Stomach (tissue), 19 donors: ENCODE measurements at places on chromosomes 4 and X. TPM values are rescaled to one million over a fixed set of nuclear protein-coding genes. Genes with fewer than 3 reads are reported as not detected.

Gene RXFP1
- total RNA-seq, result not detected

Gene TMEM271
- not detected for total RNA-seq

Gene SSX4
- not detected for total RNA-seq

Gene MAGEB17
- total RNA-seq, result not detected

Gene PITX2
- total RNA-seq, result 2.6 TPM

Gene ATP5ME
- 169 TPM for total RNA-seq

Gene GPR143
- total RNA-seq, result not detected

- no peak for DNase-seq
Observed at GRCh38 chr4:120991885-120992284, 69.4 kb upstream of the PRDM5 start.

DNA sequence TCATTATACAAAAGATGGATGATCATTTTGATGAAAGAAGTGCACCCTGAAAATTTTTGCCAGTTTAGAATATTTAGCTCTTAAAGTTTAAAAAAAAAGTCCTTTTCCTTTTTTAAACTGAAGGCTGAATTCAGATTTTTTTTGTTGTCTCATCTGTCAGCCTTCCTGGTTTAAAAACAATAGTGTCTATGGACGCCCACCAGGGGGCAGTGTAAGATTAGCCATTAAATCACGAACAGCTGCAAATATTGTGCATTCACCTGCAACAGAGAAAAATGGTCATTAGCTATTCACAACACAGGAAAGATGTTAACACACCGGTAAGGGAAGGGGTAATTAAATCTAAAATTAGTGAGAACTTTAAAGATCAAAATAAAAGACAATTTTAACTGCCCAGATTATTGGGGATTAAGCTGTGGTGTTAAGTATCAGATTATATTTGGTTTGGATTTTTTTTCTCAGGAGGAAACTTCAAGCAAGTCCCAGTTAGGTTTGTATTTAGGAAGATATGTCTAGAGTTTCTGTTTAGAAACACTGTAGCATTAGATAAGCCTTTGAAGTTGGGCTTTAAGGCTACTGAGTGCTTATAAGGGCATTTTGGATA, 4.4 kb upstream of the CXorf38 start:
- peak; percentile 89 for DNase-seq

GRCh38 chrX:71823391-71824057, 60.4 kb downstream of the CXorf49B start:
- no peak for DNase-seq

GRCh38 chr4:185202984-185203485, 765 bp downstream of the CFAP97 start:
- no peak for DNase-seq

DNA sequence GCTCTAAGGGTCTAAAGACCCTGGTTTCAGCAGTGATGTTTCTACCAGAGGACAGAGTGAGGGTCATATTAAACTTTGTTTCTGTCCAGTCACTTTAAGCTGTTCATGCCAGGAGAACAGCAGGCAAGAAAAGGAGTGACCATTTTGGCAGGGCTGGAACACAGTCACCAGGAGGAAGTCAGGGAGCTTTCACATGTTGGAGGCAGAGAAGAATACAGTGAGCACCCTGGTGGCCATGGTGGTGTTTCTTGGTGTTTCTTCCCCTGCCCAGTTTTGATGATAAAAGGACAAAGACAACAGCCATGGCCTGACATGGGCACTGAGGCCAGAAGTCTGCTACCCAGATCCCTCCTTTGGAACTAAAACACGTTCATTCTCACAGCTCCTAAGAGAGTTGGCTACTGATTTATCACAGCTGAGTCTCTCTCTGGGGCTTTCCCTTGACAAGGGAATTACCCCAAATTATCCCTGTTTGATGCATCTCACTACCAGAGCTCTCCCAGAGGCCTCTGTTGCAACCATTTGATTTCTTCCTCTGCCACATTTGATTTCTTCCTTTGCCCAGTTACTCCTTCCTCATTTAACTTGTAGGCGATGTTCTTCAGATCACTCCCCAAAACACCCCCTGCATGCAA, 106.4 kb upstream of the NWD2 start:
- no peak for DNase-seq

GRCh38 chr4:135122457-135122856, 920.9 kb upstream of the PABPC4L start:
- DNase-seq, result no peak

- no peak for DNase-seq
Observed at GRCh38 chrX:19882066-19882775, 5.2 kb downstream of the SH3KBP1 start.

- DNase-seq, result no peak
Observed at GRCh38 chr4:3615386-3616286, 83.4 kb upstream of the LRPAP1 start.

- DNase-seq, result no peak
Observed at GRCh38 chr4:112970903-112971302, 78.5 kb upstream of the ANK2 start.

DNA sequence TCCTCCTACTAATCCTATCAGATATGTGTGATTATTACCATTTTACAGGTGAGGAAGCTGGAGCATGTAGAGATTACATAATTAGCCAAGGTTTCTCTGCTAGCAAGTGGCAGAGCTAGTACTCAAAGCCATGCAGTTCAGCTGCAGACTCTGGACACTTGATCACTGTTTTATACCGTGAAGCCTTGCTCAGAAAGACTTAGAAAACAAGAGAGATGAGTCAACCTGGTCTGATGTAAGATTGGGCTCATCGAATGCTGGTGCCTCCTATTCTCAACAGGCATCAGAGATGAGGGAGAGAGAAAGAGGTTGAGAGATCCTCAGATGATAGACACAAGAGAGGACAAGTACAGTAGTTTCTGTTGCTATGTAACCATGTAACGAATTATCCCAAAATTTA, 19.0 kb upstream of the PDE5A start:
- DNase-seq, result no peak

GRCh38 chr4:131426023-131426758, 1722.9 kb upstream of the PCDH10 start:
- no peak for DNase-seq

DNA sequence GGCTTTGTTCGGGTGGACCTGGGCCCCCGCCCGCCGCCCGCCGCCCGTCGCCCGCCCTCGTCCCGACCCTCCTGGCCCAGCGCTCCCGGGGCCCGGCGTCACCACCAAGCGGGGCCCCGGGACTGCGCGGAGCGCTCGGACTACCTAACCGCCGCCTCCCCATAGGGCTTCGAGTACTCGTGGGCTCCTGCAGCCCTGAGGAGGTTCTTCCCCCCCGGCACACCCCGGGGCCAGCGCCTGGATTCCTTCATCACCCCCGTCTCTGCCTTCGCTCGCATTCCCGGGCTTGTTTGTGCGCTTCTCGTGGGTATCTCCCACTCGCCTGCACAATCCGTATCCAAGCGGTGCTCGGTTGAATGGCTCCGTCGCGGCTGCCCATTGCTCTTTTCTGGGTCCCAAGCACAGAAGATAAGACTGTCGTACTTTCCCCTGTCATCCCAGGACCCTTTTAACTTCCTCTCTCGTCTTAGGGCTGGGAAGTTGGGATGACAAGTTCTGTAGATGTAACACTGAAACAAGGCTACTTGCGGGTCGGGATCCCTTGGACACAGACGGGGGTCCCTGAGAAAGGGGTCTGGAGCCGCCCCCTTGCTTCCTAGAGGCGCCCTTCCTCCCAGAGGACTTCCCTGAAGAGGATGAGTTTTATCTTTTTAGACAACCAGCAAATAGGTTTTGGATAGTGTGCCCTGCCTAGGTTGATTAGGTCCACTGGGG, 565 bp downstream of the MOB1B start:
- no peak for DNase-seq

DNA sequence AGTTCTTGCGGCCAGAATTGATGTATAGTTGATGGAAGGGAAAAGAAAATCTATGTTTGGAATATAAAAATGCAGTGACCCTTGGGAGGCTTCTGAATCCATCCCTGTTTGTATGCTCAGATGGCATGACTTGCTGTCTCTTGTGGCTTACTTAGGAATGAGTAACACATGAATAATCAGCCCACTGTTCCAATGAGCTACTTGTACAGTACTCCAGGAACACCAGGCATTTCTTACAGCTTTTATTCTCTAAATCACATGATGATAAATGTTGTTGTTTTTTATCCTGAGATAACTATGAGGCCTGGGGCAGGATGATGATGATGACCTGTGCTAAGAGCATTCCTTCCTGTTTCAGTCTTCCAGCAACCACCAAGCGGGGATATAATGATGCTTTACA, 18.9 kb downstream of the TMPRSS11E start:
- DNase-seq, result no peak

DNA sequence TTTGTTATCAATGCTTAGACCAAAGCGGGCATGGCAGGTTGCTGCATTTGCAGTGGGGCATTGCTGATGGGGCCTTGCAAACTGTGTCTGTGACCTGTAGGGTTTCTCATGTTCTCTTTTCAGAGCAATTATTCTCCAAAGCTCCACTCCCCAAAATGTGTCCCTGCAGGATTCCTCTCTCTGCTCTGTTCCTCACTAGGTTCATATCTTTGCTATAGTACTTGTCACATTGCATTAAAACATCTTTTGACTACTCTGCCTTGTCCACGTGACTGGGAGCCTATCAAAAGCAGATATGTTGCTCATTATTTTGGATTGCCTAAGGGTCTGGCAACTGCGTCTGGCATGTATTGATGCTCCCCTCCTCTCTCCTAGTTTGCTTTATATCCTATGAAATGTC, 177.7 kb upstream of the MID1 start:
- DNase-seq, result no peak
